ENCODE measurements at places on chromosomes 6 and 20.

GRCh38 chr6:91080871-91081270 is 494.0 kb upstream of the MAP3K7 start:
- DNase-seq, result no peak

DNA sequence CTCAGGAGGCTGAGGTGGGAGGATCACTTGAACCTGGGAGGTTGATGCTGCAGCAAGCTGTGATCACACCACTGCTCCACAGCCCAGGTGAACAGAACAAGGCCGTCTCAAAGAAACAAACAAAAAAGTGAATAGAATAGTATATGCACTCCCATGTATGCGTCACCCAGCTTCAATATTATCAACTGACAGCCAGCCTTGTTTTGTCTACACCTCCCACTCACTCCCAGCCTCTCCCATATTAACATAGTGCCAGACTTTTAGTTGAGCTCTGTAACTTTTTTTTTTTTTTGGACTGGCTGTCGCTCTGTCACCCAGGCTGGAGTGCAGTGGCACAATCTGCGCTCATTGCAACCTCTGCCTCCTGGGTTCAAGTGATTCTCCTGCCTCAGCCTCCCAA is 18.1 kb upstream of the ILRUN start:
- DNase-seq, result no peak

- DNase-seq, result no peak
Observed at GRCh38 chr6:56814802-56815201, 140.1 kb upstream of the BEND6 start.

DNA sequence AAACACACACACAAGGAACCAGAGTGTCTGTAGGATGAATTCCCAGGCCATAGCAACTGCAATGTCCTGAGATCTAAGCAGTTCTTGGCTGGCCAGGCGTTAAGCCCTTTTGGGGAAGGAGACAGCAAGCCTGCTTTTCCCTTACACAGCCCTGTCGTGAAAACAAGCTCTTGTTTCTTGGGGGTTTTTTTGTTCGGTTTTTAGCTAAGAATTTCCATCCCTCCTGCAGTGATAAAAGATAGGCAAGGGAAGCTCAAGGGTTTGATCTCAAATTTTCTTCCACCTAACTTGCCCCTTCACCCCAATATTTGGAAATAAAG is 1.5 kb downstream of the TNFRSF21 start:
- no peak for DNase-seq

DNA sequence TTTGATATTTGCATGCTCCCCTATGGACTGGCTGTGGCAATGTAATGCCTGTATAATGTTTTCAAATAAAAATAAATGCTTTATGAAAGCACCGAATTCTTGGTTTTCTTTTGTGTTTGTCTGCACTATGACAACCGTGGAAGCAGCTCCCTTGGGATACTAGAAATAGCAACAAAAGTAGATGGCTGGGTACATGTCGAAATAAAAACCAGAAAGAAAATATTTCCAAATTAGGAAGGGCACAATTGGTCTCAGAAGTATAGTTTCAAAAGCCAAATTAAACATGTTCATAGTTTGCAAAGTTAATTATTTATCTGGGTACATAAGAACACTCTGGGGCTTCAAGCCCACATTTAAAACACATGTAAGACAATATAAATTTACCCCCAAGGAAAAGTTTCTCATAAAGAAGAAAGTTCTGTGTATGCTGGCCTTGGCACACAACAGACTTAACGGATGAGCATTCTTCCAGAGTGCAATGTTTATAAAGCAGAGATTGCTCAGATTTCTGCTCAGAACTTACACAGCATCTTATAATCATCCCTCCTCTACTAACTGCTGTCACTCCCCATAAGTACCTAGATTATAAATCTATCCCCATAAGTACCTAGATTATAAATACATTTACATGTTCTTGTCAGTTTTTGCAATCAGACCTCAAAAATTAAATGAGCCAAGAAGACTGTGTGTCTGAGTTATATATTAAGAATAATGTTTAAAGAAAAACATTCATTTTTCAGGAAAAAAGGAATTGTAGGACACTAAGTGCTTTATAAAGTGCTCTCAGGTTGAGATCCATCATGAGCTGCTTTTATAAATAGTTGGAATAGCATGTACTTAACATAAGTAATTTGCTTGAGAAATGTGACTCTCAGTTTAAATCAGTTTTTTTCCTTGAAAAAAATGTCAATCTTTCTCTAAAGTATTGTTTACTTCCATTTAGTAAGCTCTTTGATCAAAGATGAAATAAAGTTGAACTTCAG is 230.2 kb upstream of the PLN start:
- DNase-seq, result no peak

DNA sequence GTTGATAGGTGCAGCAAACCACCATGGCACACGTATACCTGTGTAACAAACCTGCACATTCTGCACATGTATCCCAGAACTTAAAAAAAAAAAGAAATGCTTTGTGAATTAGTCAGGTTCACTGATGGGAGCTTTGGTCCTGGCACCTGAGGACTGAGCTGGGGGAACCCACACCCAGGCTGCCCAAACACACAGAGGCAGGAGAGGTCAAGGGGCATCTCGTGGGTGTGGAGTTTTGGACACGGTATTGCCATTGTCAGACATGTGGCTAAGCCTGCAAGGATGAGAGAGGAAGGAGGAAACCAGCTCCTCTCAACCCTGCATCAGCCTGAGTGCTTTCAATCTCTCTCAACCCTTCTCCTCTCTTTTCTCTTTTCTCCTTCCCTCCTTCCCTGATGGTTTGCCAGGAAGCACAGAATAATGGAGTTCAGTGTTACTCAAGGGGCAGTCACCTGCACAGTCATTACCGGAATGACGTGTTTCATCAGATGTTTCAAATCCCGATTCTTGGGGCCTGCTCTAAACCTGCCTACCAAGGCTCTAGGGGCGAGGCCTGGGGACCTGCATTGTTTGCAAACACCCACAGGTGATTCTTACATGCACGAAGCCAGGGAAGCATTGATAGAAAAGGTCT is 89.9 kb upstream of the NEDD9 start:
- no peak for DNase-seq

DNA sequence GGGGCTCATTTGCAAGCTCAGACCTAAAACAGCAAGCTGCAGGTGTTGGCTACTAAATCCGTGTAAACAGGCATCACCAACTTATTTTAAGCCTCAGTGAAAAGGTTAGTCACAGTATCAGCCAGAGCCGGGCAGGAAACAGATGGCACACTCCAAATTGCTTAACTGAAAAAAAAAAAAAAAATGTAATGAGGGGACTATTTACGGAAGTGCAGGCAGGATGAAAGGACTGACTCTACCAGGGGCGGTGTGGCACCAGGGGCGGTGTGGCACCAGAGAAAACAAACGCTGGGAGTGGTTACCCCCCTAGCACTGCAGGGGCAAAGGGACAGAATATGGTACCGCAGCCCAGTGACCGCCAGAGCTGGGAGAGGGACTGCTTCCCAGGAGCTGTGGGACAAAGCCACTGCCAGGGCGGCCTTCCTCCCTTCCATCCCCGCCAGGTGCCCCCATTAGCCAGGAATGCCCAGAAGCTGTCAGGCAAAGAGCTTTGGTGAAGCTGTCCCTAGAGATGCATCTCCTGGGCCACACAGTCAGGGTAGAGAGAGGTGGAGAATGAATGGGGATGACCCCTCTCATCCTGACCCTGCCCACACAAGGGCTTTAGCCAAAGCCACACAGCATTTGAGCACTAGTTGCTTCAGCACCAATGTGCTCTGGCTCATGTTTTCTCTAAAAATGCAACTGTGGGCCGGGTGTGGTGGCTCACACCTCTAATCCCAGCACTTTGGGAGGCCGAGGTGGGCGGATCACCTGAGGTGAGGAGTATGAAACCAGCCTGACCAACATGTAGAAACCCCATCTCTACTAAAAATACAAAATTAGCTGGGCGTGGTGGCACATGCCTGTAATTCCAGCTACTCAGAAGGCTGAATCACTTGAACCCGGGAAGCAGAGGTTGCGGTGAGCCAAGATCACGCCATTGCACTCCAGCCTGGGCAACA is 39.6 kb upstream of the GFOD1 start:
- DNase-seq, result peak; percentile 3

DNA sequence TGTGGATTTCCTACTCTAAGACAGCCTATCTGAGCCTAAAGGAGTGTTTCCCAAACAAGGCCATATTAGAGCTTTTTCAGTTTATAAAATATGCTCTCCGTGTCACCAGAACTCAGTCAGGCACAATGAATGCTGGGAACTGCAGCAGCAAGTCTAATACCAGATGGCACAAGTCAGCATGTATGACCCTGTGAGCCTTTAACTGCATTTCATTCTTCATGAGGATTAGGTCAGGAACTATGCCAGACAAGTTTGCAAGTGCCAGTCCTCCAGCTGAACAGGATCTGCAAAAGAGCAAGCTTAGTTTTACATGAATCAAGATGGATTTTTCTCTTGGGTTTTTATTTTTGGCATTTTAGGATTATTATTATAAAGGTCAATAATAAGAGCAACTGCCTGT is 66.7 kb upstream of the SAMD5 start:
- no peak for DNase-seq

- DNase-seq, result no peak
Observed at GRCh38 chr6:46927066-46927465, 5.3 kb upstream of the ADGRF5 start.

DNA sequence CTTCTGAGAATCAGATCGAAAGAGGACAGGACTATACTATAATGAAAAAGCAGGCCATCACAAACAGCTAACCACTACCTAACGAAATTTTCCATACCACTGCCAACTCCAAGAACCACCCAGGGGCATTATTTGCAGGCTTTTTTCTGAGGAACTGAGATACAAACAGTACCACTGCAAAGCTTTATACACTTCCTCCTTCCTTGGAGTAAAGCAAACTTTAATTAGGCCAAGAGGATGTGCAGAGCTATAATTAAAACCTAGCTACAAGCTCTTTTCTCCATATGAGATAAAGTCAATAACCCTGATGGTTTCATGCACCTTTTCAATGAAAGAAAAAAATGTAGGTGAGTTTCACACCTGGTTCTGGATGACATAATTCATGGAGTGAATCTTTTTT is 68.5 kb downstream of the ELOVL5 start:
- DNase-seq, result no peak

DNA sequence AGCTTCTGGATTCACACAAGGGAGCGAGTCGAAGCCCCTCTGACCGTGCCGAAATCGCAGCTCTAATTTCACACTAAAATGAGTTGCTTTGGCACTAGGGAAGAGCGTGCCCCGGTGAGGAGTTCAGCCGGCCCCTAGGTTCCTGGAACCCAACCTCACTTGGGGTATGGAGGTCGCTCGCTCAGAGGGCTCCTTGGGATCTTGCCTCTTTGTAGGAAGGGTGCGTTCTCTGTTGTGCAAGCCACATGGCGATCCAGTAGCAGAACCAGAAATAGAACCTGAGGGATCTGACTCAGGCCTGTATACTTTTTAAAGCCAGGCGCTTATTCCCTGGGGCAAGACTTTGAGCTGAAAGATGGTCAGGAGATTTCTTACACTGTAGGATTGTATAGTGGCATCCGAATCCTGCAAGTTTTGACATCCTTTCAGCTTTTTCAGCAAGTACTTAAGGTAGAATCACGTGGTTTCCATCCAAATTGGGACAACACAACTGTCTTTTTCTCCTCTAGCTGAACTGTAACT is 861 bp upstream of the RALGAPA2 start:
- DNase-seq, result no peak

GRCh38 chr20:732727-733126 is 35.6 kb downstream of the SLC52A3 start:
- DNase-seq, result no peak

- no peak for DNase-seq
Observed at GRCh38 chr6:133730881-133731280, 158.0 kb upstream of the TCF21 start.

DNA sequence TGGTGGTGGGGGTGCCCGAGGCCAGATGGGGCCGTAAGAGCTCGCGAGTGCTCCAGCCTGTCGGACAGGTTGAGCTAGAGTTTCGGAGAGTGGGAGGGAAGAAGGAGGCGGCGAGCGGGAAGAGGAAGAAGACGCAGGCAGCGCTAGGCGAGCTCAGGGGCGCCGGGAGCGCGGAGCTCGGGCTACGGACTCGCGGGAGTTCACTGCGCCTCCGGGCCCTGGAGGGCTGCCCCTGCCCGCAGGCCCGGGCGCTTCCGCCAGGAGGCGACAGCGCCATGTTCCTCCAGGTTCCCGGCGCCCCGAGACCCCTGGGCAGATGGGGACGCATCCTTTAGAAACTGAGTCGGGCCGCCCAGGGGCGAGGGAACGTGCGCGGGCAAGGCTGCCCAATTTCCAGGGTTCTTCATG is 984 bp downstream of the TFAP2C start:
- no peak for DNase-seq

GRCh38 chr6:14281811-14282660 is 164.5 kb downstream of the CD83 start:
- DNase-seq, result no peak

- DNase-seq, result no peak
Observed at GRCh38 chr6:39090036-39090435, 24.9 kb downstream of the SAYSD1 start.

GRCh38 chr6:47932575-47932974 is 150.7 kb downstream of the OPN5 start:
- DNase-seq, result no peak

DNA sequence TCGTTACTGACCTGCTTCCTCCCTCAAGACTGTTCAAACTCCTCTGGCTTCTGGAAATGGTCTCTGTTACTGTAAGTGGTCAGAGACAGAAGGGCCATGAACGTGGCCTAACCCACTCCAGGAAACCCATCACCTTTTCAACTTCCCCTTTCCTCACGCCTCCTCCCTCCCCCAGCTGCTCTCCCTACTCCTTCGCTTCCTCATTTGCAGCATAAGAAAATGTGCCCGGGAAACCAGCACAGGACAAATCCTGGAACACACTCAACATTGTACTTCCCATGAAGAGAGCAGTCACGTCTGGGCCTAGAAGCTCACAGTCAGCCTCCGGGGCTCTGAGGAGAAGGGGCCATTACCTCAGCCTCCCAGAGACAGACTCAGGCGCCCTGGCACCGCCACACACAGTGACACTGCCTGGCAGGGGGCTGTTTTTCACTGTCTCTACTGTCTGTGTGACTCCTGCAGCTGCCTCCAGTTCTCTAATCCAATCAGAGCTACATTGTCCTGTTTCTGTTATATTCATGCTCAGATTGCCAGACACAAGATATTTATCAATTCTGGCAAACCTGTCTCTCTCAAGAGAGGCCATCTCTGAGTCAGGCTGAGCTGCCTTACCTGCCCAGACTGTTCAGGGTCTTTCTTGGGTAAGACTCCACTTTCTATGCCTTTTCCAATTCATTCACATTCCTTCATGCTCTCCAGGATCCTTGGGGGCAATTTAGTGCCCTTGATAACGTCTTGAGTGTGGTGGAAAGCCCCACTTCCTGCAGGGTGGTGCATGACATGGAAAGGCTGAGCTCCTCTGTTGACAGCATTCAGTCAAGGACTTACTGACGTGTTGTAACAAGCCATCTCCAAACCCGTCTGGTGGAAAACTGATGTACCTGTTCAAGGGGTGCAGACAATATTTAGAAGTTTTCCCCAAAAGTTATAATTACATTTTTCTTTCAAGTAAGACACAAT is 242.2 kb downstream of the HIVEP2 start:
- DNase-seq, result peak; percentile 56

DNA sequence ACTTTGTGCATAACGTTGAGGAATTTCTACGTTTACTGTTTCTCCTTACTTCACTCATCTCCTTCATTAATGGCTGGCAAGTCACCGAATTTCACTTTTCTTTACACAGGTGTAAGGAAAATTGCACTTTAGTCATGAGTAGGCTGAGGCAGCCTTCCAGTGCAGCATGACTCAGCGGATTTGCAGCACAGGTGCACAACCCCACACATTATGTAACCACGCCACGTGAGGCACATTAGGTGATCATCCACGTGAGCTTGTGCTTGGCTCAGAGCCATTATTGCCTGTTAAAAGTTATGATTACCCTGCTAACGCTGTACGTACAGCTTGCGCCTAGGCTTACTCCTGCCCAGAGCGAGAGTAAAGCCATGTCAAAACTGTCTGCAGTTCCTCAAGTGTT is 158.8 kb downstream of the NKAIN2 start:
- no peak for DNase-seq

- no peak for DNase-seq
Observed at GRCh38 chr6:169976301-169977081, 225.1 kb downstream of the ERMARD start.

All from CD4-positive, alpha-beta T cell treated with Interleukin-1 beta for 1 hour (primary cell).